ENCODE measurements at places on chromosomes 3 and 15.

GRCh38 chr3:23805633-23806533 lies at the start of gene UBE2E1:
TSS of gene UBE2E1 (plus strand) at chr3:23805955. CDS start at chr3:23807270, 1,315 bp downstream.
- peak; percentile 86 for DNase-seq

- DNase-seq, result peak; percentile 53
These were observed 84.5 kb upstream of the ATP10A start for GRCh38 chr15:25947323-25948314.

DNA sequence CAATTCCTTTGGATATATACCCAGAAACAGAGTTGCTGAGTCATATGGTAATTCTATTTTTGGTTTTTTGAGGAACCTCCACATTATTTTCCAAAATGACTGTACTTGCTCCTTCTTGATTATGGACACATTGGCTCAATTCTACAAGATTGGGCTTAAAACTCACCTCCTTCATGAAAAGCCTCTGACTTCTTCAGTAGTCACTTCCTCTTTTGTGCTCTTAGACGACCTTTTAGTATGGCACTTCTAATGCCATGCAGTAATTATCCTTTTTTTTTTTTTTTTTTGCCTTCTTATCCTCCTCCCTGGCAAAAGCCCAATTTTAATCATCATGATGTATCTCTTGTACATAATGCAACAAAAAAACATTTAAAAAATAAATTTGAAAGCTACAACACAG lies 33.0 kb upstream of the ABHD17C start:
- no peak for DNase-seq

DNA sequence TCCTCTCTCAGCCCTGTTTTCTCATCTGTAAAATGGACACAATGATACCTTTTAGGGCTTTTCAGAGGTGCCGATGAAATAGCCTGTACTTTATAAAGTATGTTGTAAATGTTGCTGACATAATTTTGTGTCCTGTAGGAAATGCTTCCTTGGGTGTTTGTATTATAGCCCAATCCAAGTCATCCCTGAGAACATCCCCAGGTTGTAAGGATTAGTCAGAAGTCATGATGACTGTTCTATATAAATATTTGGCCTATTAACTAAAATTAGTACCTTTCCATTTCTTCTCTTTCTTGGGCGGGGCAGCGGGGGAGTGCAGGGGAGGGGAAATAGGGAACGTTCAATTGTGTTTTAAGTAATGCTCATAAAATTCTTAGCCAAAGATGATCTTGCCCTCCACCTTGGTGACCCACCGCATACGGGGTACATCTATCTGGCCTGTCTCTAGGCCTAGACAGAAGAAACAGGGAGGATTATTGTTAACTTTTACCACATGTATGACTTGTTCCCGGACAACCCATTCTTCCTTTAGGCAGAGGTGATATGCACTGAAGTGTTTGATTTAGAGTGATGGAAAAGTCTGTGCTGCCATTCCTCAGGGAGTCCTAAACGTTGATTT lies 120.7 kb downstream of the VGLL4 start:
- DNase-seq, result no peak

DNA sequence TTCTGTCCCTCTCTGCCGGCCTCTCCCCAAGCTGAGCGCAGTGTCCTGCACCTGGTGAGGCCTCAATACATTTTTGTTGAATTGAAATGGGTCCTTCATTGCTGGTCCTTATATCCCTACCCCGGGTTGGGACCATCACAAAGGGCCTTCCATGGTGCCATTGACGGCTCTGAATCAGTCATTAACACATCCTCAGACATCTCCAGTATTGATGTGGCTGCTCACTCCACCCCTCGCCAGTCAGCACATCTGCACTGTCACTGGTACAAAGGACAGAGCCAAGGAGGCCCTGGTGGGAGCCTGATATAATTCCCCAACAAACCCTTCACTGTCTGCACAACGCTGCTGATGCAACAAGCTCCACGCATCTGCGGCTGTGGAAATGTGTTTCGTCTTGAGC lies 191.6 kb upstream of the TOPAZ1 start:
- no peak for DNase-seq

GRCh38 chr15:44035781-44036699 lies 159.0 kb downstream of the FRMD5 start:
- DNase-seq, result no peak
